ENCODE measurements at places on chromosomes 7 and 10.

DNA sequence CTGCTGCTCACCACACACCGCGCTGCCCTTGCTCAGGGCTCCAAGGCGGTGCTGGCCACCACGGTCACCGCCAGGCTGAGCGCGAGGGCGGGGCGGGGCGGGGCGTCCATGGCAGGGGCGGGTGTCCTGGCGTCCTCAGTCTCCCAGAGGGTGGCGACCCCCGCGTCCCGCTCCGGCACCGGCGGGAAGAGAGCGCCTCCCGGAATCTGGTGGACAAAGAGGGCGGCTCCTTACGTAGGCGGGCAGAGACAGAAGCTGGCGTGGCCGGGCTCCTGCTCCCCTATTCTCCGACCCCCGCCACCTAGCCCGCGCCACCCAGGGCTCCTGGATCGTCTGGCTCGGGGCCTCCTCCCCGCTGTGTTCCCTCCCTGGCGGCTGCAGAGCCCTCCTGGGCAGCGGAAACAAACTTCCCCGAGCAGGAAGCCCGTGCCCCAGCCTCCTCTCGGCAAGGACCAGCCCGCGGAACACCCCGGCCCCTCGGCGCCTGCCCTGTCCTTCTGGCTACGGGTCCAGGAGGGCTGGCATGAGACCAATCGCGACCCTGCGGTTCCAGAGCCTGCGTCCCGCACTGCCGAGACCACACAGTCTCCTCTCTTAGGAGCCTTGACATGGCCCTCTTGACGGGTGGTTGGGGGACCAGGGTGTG lies 133.8 kb upstream of the ZNF92 start:
- no peak for DNase-seq

- no peak for DNase-seq
Measured at GRCh38 chr7:151390598-151391357, 19.1 kb downstream of the WDR86 start.

DNA sequence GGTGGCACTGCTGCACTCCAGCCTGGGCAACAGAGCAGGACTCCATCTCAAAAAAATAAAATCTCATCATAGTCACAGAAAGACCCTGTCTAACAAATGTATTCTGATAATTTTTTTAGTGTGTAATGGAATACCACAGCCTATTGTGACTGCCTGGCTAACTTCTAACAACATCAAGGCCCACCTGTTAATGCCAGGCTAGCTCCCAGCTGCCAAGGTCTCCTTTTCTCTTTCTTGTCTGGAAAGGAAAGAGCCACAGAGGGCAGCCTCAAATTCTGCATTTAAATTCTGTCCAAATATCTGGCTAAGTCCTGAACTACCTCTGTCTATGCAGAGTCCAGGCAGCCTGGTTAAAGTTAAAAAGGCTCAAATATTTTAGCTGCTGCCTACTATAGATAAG lies 700.9 kb downstream of the MAGI2 start:
- DNase-seq, result no peak

DNA sequence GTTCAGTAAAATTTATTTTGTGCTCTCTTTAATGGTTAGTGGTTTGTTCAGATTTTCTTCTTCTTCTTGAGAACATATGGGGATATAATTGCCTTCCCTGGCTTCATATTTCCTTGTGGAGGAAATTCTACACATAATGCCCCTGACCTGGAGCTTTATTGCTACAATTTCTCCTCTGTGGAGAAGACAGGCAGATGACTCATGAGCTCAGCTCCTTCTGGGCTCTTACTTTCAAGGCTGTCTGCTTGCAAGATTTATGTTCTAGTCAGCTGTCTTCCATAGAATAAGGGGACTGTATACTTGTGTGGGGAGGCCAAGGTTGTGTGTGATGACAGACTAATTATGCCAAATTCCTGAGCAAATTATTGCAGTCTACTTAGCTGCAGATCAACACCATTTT lies 1.6 kb downstream of the LRRD1 start:
- no peak for DNase-seq

DNA sequence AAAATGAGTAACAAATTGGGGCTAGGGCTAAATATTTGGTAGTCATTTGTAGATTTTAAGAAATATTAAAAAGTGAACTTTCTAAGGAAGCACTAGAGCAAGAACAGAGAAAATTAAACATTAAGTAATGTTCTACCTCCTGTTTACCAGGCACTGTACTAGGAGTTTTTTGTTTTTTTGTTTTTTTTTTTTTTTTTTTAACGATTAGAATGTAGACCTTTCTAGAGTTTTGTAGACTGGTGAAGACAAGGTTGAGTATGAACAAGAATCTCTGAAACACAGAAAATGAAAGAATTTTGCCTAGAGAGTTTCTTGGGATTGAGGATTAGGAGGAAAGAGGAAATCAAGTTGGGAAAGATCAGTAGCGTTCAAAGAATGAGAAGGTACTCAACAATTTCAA lies 73.6 kb downstream of the SLC37A3 start:
- no peak for DNase-seq

DNA sequence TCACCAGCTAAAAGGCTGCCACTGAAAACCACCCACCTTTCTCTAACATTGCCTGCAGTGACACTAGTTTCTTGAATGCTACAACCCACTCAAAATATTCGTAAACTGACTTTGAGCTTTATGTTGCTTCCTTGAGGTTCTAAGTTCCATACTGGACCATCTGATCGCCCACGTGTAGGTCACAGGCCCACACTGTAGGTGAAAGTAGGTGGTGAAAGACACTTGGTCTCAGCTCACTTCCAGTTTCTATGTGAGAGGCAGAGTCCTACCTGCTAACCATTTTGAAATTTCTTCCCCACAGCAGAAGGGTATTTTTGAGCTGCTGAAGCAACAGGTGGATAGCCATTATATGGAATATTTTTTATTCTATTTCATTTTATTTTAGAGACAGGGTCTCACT lies 97.3 kb downstream of the MYO3A start:
- no peak for DNase-seq

GRCh38 chr10:31761156-31761555 lies 167.5 kb downstream of the ARHGAP12 start:
- no peak for DNase-seq

- no peak for DNase-seq
Measured at GRCh38 chr7:142280263-142280662, 22.4 kb upstream of the PRSS58 start.

GRCh38 chr10:47361293-47361692 lies 13.1 kb downstream of the RBP3 start:
- no peak for DNase-seq

DNA sequence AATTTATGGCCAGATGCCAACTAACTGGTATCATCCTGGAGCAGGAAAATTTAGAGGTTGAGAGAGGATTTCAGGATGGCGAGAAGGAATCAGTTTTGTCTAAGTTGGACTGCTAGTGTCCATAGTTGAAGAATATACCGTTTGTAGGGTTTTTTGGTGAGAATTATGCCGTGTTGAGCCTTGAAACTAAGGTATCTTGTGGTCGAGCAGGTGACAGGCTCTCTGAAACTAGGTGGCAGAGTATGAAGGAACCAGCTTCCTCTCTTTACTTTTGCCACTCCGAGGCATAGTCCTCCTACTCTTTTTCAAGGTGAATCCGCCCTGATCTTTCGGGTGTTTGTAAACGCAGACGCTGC lies 9.7 kb downstream of the MDFIC start:
- DNase-seq, result no peak

DNA sequence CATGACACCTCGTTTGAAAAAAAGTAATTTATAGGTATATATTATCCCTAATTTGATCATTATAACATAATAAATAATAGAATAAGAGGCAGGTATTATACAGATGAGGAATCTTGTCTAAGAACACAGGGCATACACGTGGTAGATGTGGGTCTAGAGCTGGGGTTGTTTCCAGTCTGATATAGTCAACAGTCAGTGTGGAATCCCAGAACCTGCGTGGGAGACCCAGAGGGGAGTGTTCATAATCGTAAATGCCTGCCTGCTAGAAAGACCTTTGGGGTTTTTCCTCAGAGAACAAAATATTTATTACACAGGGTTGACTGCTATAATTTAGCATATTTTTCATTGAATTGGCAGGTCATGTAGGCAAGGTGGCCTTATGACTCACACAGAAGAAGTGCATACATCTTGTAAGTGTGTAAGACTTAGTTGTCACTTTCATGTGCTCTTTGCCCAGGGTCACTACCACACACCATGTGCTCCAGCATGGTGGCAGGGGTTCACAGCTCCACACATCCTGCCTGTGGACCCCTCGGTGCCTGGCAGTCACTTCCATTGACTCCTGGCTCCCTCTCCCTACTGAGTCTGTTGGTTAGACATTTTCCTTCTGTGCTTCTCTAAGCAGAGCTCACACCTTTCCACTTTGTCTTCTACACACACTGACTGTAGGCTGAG lies 94.9 kb upstream of the IKZF1 start:
- DNase-seq, result no peak

GRCh38 chr10:49752584-49752983 lies 9.5 kb downstream of the OGDHL start:
- DNase-seq, result no peak

- no peak for DNase-seq
Measured at GRCh38 chr10:24814568-24815313, 91.1 kb upstream of the ARHGAP21 start.

DNA sequence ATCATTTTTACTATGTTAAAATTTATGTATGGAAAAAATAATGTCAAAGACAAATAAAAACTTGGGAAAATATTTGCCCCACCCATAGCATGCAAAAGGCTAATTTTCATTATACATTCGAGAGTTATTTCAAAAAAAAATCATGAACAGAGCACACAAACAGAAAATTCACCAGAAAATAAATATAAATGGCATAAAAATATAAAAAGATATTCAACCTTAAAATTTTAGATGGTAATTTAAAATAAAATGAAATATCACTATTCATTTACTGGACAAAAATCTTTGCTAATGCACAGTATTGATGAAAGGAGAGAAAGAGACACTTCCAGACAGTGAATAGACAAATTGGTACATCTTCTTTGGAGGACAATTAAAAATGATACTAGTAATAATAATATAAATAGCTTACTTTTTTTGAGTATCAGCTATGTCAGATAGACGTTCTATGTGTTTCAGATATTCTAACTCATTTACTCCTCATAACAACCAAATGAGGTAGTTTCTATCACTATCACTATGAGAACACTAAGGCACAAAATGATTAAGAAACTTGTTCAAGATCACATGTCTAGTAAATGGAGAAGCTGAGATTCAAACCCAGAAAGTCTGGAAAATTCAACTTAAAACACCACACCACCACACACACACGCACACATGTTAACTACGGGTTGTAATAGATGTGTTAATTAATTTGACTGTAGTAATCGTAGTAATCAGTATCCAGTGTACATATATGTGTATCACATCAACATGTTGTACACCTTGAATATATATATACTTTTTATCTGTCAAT lies 63.0 kb downstream of the CCDC71L start:
- no peak for DNase-seq

- no peak for DNase-seq
Measured at GRCh38 chr10:92024700-92025099, 101.1 kb downstream of the BTAF1 start.

DNA sequence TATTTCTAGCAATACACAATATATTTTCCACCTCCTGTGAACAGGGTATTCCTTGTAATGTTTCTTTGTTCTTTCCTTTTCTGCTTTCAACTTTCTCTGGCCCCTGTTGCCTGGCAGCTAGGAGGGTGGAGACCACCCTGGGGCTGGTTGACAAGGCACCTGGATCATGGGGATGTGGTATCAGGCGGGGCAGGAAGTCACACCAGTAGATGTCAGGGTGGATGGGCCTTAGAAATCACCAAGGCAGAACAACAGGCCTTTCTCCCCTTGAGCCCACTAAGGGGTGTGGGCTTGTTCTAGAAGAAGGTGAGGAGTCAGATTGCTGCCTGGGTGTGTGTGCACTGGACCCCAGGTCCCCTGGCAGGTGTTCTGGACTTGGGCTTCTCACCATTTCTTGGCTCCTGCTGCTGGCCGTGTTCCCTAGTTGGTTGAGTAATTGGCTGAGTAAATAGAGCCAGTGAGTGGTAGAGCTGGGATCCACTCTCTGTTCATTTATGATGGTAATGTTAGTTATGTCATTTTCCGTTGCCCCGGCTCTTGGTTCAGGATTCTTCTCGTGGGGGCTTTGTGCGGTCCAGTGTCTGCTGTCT lies 24.9 kb downstream of the ZNF783 start:
- DNase-seq, result no peak

DNA sequence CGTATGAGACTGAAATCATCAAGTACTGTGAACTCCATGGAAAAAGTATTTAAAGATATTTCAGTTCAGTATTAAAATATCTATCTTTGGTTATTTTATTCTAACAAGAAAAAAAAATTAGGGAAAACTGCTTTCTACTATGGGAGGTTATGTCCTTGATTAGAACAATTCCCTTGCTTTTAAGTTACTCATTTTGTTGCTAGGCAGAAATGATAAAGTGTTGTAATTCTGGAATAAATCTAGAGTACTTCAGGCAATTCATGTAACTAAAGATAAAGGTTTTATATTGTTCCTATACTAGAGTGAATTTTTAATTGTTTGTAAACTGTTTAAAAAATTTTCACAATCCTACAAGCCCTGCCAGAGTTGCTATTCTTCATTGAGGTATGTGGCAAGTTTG lies 92.0 kb downstream of the BBS9 start:
- DNase-seq, result no peak

DNA sequence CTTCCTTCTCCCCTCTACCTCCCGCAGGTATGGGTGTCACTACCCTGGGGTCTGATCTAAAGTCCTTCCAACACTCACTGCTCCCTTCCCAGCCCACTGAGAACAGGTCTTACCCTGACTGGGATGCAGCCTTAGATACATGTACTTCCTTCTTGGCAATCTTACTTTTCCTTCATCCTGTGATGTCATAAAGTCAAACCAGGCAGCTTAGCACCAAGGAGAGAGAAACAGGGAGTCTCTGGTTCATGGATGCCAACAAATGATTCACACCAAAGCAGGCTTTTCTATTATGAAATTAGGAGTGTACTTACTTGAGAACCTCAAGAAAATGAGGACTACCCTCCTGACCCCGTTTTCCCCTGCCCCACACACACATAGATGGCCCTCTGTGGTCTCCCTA lies 111.0 kb upstream of the KMT2E start:
- DNase-seq, result no peak

GRCh38 chr10:58672845-58673244 lies 160.2 kb downstream of the BICC1 start:
- no peak for DNase-seq

GRCh38 chr10:103812004-103812403 lies 43.4 kb downstream of the SH3PXD2A start:
- DNase-seq, result no peak

DNA sequence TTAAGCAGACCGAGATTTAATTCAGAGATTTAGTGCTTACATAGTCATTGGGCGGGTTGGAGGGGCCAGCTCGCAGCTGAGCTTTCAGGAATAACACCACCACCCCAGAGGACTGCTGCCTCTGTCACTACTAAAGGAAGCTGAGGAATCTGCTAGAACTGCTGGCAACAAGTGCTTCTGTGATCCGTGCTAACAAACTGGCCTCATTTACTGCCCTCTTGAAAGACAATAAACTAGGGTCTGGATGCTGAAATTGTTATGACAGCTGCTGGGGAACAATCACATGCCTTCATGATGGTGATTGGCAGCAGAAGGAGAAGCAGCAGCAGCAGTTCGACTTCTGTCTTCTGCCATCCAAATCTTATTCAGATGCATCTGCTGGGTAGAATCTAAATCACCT lies 285.5 kb upstream of the TAC1 start:
- DNase-seq, result no peak

GRCh38 chr7:94436018-94436604 lies 41.4 kb downstream of the COL1A2 start:
- DNase-seq, result no peak

- DNase-seq, result no peak
Measured at GRCh38 chr10:50809596-50809995, 69.9 kb downstream of the ASAH2B start.

- no peak for DNase-seq
Measured at GRCh38 chr10:43395571-43396060, 13.4 kb downstream of the HNRNPF start.

Measured in cortex of kidney (tissue), 1 donor.